ENCODE measurements at places on chromosomes 12 and 14. TPM values are rescaled to one million over a fixed set of nuclear protein-coding genes. Genes with fewer than 3 reads are reported as not detected.

GRCh38 chr12:120532701-120533238, 1.4 kb upstream of the RNF10 start:
- H3K4me1 ChIP-seq = peaks cover 36% of the 10 kb centered on the region
- H3K4me3 ChIP-seq = no peak overlapping the region
- no peak for DNase-seq

DNA sequence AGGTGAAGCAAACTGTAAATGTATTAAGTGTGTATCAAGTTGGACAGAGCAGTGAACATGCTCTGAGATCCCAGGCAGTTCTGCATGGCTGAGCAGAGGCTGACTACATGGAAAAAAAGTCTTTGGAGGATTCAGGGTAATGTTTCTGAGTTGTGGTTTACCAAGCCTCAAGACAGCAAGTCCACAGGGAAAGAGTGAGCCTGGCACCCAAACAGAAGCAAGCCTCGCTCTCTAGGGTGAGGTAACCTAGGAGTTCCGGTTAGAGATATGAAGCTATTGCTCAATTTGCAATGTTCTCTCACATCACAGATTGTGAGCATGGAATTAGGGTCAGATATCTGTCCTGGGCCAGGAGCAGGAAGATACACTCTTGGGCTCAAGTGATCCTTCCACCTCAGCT, 158.6 kb downstream of the MON2 start:
- no peaks in the 10 kb centered on the region for H3K36me3 ChIP-seq
- no peak for DNase-seq
- no peak overlapping the region for H3K4me3 ChIP-seq
- no peaks in the 10 kb centered on the region for H3K4me1 ChIP-seq
- peaks cover 27% of the 10 kb centered on the region for H3K27me3 ChIP-seq
- no peak overlapping the region for H3K27ac ChIP-seq

- no peak overlapping the region for H3K27ac ChIP-seq
- peaks cover 9% of the 10 kb centered on the region for H3K4me1 ChIP-seq
- no peak for DNase-seq
- no peaks in the 10 kb centered on the region for H3K36me3 ChIP-seq
- peaks cover 6% of the 10 kb centered on the region for H3K27me3 ChIP-seq
Measured at GRCh38 chr12:75750716-75751306, 239.4 kb upstream of the KRR1 start.

Gene CFAP73
- total RNA-seq = 0.86 TPM
